NCI-H2171 treated with DMSO at 0.1 percent for 48 hours (cell line): ENCODE measurements at places on chromosomes 6 and 20.

- peak; percentile 75 for DNase-seq
These were observed 90.9 kb downstream of the GJA10 start for GRCh38 chr6:89984926-89985750.

- peak; percentile 49 for DNase-seq
These were observed 23.8 kb downstream of the SLC22A23 start for GRCh38 chr6:3433005-3433404.

DNA sequence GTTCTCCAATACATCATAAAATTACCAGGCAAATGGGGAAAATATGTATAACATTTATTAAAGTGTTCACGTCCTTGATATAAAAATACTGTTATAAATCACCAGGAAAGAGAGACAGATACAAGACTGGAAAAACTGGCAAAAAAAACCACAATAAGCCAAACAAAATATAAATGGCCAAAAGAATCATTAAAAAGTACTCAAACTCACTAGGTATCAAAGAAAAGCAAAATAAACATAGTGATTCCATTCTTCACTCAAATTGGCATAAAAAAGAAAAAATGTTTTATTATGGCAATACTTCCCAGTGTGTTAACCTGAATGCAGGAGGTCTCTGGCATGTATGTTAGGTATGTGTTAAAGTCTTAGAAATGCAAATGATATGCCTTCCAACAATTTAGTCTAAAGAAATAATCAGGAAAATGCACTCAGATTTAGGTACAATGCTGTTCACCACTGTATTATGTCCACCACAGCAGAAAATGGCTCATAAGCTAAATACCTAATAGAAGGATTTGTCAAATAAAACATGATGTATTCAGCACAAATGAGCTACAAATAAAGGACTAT lies 21.4 kb downstream of the SLC23A2 start:
- DNase-seq, result no peak

- no peak for DNase-seq
These were observed 19.2 kb upstream of the QKI start for GRCh38 chr6:163395122-163395830.

DNA sequence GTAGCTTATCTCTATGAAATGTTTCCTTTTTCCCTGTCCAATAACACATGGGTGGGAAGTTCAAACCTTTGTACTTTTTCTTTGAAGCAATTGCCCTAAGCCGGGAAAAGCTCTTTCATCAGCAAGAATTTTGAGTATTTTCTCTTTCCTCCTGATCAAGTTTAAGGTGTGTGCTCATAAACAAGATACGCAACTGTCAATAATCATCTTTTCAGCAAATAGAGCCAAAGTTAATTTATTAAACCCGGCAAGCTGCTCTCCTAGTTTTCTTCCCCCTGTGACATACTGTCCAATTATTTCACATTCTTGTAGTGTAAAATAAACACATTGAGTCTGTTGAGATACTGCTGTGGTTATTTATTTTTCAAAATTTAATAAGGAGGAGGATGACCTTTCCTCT lies 194.4 kb downstream of the EDN1 start:
- no peak for DNase-seq

GRCh38 chr6:119799596-119800509 lies 450.3 kb upstream of the MAN1A1 start:
- no peak for DNase-seq

DNA sequence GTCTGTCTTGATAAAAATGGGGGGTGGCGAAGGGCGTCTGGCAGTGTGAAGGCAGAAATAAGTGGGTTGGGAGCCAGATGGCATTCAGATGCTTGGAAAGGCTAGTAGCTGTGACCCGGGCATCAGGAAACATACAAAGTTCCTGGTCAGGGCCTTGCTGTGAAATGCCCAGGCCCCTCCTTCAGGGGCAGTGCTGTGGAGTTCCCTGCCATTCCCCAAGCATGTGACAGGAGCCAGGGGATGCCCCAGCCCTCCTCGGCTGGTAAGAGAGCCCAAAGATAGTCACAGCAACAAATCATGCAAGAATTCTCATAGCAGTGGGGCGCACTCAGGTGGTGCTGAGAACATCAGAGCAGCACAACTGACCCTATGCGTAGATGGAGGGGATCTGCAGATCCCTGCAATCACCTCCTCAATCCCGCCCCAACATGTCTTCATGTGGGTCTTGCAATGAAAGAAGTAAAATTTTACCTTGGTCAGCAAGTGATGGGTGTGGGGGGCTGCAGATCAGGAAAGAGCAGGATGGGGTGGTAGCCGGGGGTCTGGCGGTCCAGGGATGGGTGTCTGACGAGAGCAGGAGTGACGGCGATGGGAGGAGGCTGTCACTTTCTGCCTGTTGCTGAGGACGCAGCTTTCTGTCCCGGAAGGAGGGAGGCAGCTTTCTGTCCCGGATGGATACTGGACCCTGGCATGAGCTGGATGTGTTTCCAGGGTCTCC lies 39.5 kb downstream of the SLC22A1 start:
- no peak for DNase-seq

- DNase-seq, result no peak
These were observed 37.2 kb downstream of the DAAM2 start for GRCh38 chr6:39829331-39829730.

DNA sequence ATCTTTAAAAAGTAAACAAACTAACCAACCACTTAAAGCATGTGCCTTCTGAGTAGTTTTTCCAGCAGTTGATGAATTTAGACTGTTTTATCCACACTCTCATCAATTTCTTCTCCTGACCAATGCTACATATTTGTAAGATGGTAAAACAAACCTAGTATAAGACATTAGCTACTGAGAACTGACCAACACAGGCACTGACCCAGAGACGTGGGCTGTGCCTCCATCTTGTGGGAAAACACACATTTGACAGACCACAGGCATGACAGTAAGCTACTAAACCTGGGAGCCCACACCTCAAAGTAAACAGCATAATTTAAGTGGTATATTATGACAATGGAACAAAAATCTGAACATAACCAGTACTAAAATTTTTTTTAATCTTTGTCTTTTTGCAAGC lies 121.4 kb upstream of the NRSN1 start:
- DNase-seq, result no peak
